BJ (cell line): ENCODE measurements at places on chromosomes 16 and 17. TPM values are rescaled to one million over a fixed set of nuclear protein-coding genes. Genes with fewer than 3 reads are reported as not detected.

DNA sequence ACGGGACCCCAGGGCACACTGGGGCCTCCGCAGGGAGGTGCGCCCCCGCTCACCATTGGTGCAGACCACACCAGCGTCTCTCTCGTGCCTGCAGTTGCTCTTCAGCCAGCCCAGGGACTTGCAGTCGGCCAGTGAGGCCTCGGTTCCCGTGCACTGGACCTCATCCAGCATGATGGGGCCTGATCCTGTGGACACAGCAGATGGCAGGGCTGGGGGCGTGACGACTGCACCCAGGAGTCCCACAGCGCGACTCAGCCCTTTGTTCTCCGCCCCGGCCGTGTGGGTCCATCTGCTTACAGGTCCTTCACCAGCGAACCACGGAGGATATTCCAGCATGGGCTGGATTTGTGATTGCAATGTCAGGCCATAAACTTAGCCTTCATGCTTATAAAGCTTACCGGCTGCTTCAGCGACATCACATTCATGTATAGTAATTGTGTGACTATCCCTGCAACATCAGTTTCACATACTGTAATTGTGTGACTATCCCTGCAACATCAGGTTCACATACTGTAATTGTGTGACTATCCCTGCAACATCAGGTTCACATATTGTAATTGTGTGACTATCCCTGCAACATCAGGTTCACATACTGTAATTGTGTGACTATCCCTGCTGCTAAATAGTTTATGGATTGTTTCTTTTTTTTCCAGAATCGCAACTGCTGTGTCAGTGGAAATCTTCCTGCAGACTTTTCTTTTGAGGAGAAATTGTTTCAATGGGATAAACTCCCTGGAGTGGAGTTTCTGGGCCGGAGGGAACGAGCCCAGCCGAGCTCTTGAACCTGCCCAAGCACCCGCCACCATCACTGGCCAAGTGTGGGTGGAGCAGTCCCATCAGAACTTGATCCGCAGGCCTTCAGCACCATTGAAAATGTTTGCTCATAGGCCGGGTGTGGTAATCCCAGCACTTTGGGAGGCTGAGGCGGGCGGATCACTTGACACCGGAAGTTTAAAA lies 4.8 kb downstream of the LGALS3BP start:
- DNase-seq: peak; percentile 68

DNA sequence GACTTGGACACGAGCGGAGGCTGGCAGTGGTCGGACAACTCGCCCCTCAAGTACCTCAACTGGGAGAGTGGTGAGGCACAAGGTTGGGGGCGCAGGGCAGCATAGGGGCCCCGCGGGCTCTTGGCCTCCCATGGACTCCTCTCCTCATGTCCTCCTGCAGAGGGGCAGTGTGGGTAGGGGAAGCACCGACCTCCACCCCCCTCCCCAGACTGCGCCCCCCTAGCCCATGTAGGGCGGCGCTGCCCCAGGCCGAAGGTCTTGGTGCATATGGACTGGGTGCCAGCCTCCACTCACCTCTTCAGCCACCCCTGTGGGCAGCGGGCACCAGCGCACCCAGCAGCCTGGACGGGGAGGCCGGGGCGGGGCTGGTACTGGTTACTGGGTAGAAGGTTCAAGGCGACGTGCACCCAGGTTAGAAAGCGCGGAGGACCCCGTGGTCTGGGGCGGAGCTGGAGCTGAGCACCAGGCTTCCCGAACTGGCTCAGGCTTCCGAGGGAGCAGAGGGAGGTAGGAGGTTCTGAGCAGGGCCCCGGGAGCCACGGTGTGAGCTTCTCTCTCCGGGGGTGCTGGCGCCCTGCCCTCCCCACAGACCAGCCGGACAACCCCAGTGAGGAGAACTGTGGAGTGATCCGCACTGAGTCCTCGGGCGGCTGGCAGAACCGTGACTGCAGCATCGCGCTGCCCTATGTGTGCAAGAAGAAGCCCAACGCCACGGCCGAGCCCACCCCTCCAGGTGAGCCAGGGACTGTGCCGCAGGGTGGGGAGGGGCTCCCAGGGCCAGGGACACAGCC lies 39.5 kb downstream of the MRC2 start:
- no peak for DNase-seq

DNA sequence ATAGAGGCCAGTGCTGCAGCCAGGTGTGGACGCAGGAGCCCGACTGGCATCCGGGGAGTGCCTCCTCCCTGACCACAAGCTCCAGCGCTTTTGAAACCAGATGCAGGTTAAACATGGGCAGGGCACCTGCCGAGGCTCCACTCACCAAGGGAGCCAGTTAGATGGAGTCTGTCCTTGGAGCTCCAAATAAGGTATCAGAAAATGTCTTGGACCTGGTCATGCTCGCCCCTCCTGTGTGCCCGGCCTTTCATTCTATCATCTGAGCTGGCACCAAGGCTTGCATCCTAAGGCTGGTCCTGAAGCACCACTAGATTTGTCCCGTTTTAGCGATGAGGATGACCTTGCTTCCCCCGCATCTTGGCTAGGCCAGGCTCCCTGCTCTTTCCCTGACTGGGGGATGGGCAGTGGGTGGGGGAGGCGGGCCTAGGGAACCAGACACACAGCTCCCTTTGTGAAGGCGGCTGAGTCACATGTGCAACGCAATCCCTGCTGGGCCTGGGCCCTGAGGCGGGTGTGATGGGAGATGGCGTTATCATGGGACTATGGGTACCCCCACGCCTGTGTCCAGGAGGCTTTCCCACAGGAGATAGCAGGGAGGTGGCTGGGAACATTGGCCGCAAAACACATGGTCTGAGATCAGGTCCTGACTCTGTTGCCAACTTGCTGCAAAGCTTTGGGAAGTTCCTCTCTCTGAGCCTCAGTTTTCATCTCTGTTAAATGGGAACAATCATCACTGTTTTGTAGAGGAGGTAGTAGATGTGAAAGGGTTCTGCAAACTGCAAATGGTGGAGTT lies 5.0 kb upstream of the ADGRG1 start:
- no peak for DNase-seq

Gene SPNS3
- not detected in 2 replicates for polyA plus RNA-seq

DNA sequence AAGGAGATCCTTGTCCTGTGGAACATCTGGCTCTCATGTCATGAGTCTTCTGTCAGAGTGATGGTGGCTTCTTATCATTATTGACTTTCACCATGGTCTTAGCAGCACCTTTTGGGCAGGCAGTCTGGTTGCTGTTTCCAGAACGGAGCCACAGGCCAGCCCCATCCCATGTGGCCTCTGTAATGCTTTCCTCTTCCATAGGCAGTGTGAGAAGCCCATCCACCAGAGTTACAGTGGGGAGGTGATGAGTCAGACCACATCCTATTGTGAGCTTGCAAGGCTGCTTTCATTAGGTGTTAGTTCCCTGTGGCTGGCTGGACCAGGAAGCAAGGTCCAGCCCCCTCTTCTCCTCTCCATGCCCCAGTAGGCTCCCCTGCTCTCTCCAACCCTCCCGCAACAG lies 30.8 kb upstream of the SPACA3 start:
- DNase-seq: no peak

Gene TNP2
- polyA plus RNA-seq: not detected in 2 replicates

- DNase-seq: no peak
These were observed 40.6 kb downstream of the ELAC2 start for GRCh38 chr17:12977008-12977751.

DNA sequence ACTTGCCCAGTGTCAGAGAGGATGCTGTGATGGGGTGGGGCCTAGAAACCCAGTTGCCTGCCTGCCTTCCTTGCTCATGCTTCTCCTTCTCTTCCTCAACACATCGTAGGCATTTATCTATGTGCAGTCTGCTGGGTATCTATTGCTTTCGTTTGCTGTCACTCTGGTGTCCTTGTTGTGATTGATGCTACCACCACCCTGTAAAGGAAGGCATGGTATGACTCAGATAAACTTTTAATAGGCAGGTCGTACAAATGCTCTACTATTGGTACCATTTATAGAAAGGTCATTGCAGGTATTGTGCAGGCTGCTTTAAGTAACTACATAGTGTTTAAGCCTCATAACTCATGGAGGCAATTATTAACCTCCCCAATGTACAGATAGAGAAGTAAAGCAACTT lies 368.9 kb downstream of the UTP18 start:
- no peak for DNase-seq

- no peak for DNase-seq
These were observed 17.7 kb downstream of the FOXN1 start for GRCh38 chr17:28523876-28524275.

DNA sequence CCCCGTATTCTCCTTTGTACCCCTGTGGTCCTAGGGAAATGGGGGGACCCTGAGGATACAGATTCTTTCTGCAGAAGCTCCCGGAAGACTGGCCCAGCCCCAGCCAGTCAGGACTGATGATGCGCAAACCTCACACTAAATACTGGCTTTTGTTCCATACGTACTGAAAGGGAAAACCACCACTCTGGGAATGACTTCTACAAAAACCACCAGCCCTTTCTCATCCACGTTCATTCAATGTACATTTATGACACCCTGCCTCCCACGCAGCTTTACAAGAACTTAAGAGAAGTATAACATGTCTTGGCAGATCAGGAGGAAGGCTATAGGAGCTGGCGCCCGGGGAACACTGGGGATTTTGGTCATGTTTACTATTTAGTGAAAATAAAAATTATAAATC lies 70.6 kb downstream of the MARCHF10 start:
- no peak for DNase-seq

Gene EVI2B
- 0.12 and 0.43 TPM in 2 replicates for polyA plus RNA-seq

DNA sequence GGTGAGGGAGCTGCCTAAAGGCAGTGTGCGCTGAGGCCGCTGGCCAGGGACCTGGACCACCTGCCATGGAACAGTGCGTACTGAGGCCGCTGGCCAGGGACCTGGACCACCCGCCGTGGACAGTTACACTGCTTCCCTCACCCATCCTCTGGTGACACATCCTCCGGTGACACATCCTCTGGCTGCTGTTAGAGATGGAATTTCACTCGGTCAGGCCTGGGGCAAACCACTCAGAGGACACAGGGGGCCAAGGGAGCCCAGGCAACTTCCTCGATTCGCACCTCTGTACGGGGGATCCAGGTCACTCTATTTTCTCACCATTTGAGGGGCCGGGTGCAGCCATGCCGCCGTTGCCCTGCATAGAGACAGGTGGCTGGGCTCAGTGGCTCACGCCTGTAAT lies 32.4 kb upstream of the RPTOR start:
- no peak for DNase-seq

DNA sequence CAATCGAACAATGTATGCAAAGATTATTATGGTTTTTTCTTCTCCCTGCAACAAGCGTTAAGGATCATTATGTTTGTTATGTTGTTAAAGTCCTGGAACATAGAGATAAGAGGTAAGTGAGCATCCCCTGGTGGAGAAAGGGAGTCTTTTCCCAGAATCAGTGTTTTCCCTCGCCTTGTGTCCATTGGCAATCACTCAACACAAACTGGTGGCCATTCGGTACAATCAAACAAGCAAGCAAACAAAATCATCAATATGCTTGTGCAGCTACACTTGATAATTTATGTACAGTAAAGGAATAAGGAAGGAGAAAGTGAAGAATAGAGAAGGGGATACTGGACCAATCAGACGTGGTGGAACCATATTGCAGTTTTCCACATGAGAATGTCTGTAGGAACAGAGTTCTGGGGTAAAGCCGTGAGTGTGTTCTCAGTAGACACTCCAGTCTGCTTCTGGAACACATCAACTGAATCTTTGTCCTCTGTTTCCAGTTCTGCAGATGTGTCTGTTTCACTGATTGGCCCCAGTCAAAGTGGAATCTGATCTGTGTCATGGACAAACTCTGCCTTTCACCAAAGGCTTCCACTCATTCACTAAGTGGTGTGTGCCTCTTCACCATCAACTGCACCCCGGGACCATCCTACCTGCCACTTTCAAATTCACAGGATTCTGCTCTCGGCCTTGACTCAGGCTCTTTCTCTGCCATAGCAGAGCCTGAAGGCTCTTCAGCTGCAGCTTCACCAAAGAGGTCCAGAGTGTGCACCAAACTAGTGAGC lies 169.5 kb downstream of the AHSP start:
- no peak for DNase-seq

DNA sequence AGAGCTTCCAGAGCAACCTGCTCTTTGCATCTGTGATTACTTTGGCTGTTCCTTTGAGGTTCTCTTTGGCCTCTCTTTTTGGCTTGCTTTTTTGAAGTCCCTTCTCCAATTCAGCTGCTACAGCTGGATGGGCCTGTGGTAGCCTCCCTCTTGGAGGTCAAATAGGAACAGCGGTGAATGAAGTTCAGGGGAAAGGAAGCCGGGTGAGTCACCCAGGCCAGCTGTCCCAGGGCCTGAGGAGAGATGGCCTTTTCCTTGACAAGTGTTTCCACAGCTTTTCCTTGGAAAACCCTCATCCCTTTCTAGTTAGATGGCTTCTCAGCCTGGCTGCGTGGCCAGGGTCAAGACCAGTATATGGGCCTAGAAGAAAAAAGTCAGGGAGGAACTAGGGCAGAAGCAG lies 103.1 kb downstream of the STX8 start:
- DNase-seq: no peak

- DNase-seq: no peak
These were observed 52.8 kb downstream of the SDK2 start for GRCh38 chr17:73591296-73592078.

DNA sequence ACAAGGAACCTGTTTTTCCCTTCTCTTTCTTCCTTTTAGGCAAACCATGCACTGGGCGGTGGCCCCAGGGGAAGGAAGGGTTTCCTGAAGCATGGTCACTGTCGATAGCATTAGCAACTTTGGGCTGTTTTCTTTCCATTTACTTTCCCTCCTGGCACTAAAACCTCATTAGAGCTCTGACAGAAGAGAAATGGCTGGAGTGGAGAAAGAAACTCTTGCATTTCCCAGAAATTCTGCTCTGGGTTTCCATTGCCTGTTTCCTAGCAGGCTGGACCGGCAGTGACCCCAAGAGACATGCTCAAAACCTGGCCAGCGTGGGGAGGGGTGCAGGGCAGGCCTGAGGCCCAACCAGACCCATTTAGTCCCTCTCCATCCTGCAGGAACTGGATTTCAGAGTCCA lies 230.7 kb upstream of the CCL2 start:
- DNase-seq: no peak

- no peak for DNase-seq
These were observed 405 bp upstream of the CBLN1 start for GRCh38 chr16:49281843-49282642.

DNA sequence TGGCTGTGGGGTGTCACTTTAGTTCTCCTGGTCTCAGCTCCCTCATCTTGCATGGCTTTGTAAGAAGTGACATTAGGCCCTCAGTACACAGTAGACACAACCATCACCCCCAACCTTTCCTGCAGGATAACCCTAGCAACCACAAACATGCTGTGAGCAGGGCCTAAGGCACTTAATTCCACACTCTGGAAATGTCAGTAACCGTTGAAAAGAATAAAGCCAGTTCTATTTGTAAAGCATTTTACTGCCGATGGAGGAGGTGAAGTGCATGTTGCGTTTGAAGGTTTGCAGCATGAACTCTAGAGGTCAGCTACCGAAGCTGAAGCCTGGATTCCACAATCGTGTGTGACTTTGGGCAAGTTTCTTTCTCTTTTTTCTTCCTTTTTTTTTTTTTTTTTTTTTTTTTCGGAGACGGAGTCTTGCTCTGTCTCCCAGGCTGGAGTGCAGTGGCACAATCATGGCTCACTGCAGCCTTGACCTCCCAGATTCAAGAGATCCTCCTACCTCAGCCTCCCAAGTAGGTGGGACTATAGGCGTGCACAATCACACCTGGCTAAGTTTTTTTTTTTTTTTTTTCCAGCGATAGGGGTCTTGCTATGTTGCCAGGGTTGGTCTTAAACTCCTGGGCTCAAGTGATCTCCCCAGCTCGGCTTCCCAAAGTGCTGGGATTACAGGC lies 26.1 kb upstream of the TOB1 start:
- no peak for DNase-seq
